Stimulated activated CD4-positive, alpha-beta T cell treated with anti-CD3 and anti-CD28 coated beads, Interleukin-12 subunit alpha, Interleukin-12 subunit beta, amount 100 ng/mL, for 4 hours (primary cell): ENCODE measurements at places on chromosomes 11 and 22.
A peak's percentile ranks its signal among the peaks of the same experiment; 100 is the strongest.

- DNase-seq = peak; percentile 25
Measured at GRCh38 chr11:75524665-75525432, 892 bp downstream of the GDPD5 start.

DNA sequence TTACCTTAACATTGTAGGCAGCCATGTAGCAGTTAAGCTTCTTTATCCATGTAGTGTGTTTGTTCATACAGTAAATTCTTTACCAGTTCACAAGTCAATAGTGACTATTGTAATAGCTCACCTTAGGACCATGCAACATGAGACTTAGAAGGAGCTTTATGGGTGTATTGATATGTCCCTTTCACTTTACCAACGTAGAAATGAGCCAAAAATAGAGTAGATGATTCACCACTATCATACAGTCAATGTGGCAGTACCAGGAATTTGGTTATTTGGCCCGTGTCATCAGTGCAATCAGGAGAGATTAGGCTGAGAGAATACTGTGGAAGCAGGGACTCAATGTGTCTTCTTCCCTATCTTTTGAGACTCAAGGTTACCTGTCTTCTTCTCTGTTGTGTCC is 4.7 kb downstream of the ZDHHC13 start:
- DNase-seq = no peak

DNA sequence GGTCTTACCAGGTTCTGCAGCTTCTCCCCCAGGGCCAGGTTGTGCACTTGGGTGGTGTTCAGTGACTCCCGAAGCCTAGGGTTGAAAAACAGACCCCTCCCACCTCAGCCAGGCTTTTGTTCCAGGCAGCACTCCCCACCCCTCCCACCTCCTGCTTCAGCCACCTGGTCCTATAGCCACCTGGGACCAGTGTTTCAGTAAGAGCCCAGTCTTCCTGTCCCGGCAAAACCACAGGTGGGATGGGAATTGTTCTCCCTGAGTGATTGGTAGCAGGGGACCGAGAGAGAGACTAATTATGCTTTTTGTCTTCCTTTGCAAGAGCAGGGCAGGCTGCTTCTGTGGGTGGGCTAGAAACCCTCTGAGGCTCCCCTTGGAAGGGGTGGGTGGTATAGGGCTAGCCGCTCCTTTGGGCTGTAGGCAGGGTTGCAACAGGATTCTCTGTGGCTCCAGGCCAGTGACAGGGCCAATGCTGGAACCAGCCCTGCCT is 8.5 kb upstream of the NAALADL1 start:
- no peak for DNase-seq

- no peak for DNase-seq
Measured at GRCh38 chr22:27823221-27823620, 21.7 kb upstream of the MN1 start.

GRCh38 chr22:22023581-22024137 is 41.1 kb upstream of the TOP3B start:
- DNase-seq = no peak

GRCh38 chr11:68202165-68202564 is 10.9 kb downstream of the KMT5B start:
- DNase-seq = no peak

GRCh38 chr11:77154381-77155081 is 26.5 kb downstream of the MYO7A start:
- no peak for DNase-seq

- no peak for DNase-seq
Measured at GRCh38 chr11:122979815-122980595, 1.6 kb downstream of the BSX start.

- DNase-seq = no peak
Measured at GRCh38 chr11:86537541-86538222, 134.7 kb downstream of the ME3 start.

GRCh38 chr11:34860034-34860433 is 56.1 kb downstream of the APIP start:
- DNase-seq = no peak

DNA sequence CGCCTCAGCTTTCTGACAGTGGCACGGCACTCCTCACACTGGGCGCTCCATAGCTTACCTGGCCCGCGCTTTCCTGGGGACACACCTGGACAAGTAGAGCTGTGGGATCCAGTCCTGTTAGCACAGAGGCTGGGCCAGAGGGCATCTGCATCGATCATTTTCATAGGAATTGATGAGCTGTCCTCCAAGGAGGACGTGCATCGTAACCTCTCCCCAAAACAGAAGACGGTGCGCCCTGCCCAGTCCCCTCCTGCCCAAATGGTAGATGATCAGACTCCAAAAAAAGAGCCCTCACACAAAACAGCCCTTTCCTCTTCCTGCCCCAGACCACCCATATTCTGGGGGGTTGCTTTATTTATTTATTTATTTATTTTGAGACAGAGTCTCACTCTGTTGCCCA is 161.2 kb downstream of the CTTN start:
- no peak for DNase-seq

DNA sequence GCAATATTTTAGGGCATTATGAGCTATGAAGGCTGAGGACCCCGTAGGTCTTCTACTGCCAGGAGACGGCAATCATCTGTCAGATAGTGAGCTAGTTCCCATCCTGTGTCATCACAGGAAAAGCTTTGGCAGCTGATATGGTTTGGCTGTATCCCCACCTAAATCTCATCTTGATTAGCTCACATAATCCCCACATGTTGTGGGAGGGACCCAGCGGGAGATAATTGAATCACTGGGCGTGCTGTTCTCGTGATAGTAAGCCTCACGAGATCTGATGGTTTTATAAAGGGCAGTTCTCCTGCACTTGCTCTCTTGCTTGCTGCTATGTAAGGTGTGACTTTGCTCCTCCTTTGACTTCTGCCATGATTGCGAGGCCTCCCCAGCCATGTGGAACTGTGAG is 18.1 kb downstream of the CSRP3 start:
- DNase-seq = no peak

GRCh38 chr11:93145390-93145915 is 52.3 kb downstream of the SLC36A4 start:
- no peak for DNase-seq

DNA sequence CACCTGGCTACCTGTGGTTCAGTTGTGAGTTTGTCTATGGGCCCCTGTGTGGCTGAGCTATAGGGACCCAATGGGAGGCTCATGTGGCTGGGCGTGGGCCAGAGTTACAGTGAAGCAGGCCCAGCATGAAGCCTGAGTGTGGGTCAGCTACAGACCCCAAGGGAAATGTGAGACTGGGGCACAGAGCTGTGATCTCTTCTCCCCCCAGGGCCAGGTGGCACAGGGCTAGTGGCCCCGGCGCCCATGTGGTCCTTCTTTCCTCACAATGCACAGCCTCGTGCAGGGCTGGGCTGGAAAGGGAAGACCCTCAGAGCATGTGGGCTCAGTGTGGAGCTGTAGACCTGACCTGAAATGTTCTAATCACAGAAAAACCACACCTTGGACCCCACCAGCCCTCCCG is 71.6 kb upstream of the NECTIN1 start:
- no peak for DNase-seq

DNA sequence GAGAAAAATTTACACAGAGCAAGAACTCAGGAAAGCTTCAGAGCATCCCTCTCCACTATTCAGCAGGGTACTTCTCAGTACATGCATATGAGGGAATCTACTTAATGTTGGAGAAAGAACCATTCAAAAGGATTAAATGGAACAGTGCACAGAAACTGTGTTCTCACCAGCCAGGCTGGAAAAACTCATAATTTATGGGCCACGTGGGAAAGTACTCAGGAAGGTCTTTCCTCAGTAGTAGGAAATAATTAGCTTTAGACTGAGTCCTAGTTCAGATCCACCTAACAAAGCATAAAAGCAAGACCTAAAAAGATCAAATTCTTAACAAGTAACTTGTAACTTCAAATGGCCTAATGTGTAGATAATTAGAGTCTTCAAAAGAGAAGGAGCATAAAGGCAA is 134.0 kb downstream of the FAM76B start:
- no peak for DNase-seq

GRCh38 chr11:115321605-115322289 is 182.5 kb downstream of the CADM1 start:
- no peak for DNase-seq

DNA sequence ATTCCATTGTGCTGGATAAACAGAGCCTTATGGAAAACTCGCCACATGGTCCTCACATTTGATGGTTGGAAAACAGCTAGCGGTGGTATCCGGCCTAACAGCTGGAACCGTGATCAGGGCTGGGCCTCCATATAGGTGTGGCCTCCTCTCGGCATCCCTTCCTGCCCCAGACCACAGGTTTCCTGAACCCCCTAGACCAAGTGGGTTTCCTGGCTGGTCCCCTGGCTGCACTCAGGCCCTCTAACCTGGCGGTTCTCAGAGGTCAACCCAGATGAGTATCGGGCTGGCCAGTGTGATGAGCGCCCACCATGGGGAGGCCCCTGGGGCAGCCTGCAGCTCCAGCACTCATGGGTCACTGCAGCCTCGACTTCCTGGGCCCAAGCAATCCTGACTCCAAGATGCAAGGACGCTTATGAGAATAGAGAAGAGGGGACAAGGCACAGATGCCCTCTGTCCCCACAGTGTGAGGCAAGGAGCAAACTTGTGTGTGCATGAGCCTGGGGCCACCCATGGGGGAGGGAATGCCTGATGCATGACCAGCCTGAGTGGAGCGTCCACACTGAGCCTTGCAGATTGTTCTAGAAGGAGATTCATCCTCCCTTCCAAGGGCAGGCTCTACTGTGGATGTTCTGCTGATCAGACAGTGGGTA is 53.4 kb upstream of the WNT7B start:
- no peak for DNase-seq

DNA sequence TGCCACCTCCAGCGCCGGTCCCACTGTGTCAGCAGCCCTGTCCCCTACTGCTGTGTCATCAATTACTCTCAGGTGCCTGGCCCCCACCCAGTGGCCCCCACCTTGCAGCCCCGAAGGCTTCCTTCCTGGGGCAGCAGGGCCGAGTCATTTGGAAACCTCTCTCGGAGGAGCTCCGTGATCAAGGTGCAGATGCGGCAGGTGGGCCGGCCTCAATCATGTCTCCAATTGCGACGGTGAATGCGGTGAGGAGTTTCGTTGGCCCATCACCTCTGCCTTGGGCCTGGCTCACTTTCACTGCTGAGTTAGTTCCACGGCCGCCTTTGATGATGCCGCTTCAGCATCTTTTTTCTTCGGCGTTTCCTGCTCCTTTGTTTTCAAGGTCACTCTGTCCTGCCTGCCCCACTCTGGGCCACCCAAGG is 11.3 kb upstream of the CXCR5 start:
- DNase-seq = peak; percentile 54

- DNase-seq = no peak
Measured at GRCh38 chr11:67347964-67348749, 5.2 kb downstream of the POLD4 start.

GRCh38 chr11:126129727-126130671 is 67.3 kb upstream of the CDON start:
- no peak for DNase-seq

GRCh38 chr22:37242395-37242918 is 1.6 kb downstream of the RAC2 start:
- DNase-seq = peak; percentile 86

- no peak for DNase-seq
Measured at GRCh38 chr11:75461151-75461550, 28.1 kb upstream of the KLHL35 start.

DNA sequence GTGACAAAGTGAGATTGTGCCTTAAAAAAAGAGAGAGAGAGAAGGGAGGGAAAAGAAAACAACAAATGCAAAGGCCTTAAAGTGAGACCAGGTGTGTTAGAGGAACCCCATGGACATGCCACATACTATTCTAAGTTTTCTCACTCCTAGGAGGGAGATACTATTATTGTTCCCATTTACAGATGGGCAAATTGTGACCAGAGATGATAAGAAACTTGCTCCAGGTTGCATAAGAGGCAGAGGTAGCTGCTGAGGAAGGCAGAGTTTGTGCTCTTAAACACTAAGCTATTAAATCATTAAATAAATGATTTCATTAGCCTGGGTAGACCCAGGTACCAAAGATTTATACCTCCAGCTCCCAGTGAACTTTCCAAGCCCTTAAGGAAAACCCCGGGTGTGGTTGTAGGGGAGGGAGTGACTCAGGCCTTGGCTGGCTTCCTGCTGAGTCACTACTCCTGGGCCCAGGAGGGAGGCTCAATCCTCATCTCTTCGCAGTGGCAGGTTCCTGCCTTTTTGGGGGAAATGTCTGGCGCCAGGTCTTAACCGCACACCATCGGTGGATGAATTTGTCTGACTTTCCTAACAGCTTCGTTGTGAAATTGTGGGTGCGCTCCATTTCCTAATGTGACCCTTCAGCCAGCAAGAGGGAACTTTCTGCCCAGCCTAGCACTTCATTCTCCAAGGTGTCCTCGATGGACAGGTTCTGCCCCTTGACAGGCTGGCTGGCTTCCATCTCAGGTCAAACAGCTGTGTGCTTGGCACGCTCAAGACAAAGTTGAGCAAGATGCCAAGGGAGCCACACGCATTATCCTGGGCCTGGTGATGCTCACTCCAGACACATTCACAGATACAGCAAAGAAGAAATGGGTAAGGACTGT is 33.4 kb upstream of the PTPRJ start:
- peak; percentile 21 for DNase-seq

DNA sequence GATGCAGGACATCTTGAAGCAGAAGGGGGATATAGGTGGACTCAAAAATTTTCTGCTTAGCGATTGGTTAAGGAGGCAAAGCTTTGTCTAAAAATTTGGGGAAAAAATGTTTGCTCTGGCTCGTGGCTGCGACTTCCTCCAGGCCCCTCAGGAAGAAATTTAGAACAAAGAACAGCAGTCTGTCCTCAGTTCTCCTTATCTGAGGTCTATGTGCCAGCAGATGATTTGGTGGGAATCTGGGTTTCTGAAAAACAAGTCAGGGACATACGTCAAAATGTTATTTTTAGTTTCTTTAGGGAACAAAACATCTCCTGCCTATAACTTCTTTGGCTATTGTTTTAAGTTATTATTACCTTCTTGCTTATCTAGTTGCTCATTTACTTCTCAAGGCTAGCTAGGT is 8.1 kb downstream of the OR6M1 start:
- DNase-seq = no peak

- no peak for DNase-seq
Measured at GRCh38 chr22:48423481-48423911, 1404.2 kb downstream of the BRD1 start.

DNA sequence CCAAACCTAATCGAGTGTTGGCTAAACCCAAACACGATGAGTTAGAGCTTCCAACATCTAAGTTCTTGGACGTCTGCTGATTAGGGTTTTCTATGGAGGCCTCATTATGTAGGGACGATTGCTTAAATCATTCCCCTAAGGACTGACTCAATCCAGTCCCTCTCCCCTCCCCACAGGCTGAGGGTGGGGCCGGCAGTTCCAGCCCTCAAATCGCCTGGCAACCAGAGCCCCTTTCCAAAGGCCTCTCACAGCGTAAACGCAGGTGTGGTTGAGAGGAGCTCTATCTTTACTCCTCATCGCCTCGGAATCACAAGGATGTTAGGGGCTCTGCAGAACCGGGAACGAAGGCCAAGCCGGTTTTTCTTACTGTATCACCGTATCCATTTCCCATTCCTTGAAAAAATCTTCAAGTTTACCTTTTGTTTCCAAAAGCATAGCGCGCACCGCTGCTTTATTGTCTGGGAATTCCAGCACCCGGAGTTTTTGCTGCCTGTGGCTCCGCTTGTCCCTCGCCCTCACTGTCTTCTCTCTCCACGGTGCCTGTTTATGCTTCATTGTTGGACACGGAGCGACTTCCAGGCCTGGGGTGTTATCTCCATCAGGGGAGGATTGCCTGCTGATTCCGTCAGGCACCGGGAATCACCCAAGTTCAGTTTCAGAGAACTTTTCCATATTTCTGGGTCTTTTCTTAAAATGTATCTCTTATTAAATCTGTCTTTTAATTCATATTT is 13.8 kb upstream of the IFITM3 start:
- DNase-seq = no peak
